ENCODE measurements at places on chromosomes 7 and 10.

- DNase-seq, result no peak
Observed at GRCh38 chr7:4169455-4169854, 512.6 kb upstream of the FOXK1 start.

DNA sequence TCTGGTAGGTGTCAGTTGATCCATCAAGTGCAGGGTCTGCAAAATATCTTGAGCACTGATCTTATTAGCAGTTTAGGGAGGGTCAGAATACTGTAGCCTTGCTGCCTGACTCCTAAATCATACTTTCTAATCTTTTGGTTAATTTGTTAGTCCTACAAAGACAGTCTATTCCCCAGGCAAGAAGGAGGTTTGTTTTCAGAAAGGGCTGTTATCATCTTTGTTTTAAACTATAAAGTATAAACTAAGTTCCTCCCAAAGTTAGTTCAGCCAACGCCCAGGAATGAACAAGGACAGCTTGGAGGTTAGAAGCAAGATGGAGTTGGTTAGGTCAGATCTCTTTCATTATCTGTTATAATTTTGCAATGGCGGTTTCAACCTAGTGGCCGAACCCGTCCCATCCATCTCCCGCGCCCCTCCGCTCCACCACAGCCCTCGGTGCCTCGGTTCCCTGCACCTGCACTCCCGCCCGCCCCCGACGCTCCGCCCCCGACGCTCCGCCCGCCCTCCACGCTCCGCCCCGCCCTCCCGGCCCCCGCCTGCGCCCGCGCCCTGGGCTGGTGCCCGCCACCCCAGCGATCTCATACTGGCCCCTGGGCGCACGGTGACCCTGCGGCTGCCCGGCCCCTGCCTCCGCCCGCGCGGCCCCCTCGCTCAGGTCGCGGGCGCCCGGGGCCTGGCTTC is at the start of gene ADCK2:
Gene ADCK2 (plus strand): TSS at position 564 of the 681 bp plus-strand sequence. CDS start 386 bp downstream, outside the sequence.
- DNase-seq, result peak; percentile 52

- no peak for DNase-seq
Observed at GRCh38 chr10:60595852-60596251, 182.4 kb upstream of the CDK1 start.

GRCh38 chr7:17123020-17123419 is 175.4 kb upstream of the AHR start:
- no peak for DNase-seq

GRCh38 chr7:157337316-157338149 is 729 bp downstream of the DNAJB6 start:
- peak; percentile 46 for DNase-seq

- DNase-seq, result no peak
Observed at GRCh38 chr10:29651767-29652166, 17.0 kb upstream of the SVIL start.

- no peak for DNase-seq
Observed at GRCh38 chr7:27641581-27642230, 21.0 kb downstream of the HIBADH start.

DNA sequence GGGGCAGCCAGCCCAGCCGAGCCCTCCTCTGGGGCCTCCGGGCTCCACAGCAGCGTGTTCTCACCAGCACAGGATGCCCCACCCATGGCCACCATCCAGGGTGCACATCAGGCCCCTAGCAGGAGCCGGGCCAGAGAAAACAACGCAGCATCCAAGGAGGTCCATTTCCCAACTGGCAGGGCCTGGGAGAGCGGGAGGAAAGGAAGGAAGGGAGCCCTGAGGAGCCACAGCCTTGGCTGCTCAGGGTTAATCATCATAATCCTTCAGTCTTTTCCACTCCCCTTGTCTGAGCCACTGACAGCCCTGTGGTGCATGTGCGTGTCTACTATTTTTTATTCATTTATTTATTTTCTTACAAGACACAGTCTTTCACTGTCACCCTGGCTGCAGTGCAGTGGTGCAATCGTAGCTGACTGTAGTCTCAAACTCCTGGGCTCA is 3.6 kb downstream of the PLAC9 start:
- DNase-seq, result no peak

DNA sequence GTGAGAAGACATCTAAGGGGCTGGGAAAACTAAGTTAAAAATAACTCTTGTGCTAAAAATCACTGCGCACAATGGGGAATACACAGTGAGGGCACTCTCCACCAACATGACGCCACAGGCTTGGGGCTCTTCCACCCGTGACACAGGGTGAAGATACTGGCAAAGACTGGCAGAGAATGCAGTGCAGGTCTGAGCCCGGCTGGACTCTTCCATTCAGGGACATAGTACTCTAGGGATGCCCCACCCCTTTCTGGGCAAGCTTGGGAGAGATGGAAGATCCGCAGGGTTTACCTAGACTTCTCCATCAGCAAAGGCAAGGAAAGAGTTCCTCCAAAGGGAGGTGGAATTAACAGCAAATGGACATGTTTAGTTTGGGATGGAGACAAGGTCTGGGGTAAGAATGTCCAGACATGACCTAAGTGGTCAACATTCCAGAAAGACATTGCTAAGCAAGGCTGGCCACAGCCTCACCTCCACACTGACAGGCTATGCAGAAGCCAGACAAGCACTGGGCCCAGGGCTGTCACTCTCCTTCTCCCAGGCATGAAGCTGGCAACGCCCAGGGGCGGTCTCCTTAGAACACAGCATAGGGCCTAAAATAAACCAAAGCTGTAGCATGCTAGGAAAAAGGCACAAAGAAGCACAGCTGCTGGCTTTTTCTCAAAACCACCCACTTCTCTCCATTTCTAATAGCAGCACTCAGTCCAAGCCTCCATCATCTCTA is 28.1 kb downstream of the XPNPEP1 start:
- DNase-seq, result no peak

DNA sequence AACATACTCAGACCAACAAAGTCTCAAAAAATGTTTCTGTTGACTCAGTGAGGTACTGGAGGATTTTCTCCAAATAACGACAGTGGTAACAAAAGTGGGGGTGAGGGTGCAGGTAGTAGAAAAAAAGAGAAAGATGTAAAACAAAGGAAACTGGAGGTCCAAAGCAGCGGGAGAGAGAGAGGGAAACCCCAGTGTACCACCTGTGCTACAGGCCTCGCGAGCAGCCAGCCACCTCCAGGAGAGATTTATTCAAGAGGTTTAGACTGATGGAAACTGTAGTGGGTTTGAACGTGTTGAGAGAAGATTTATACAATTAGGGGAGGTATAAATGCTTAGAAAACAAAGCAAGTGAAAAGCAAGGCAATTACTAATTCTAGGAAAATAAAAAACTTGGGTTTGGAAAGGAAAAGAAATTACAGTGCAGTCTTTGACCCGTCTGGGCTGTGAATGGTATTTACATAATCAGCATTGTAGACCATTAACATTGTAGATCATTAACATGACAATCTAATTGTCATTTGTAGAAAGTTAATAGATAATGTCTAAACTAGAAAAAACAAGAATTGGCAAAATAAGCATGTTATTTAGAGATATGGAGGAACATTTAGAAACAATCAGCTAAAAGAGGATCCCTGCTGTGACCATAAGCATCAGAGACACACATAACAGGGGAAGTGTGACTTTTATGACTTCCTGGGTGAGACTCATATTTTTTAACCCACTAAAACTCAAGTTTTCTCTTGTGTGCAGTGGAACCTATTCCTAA is 180.0 kb downstream of the RELN start:
- no peak for DNase-seq

- DNase-seq, result no peak
Observed at GRCh38 chr10:8336629-8337331, 282.3 kb downstream of the GATA3 start.

DNA sequence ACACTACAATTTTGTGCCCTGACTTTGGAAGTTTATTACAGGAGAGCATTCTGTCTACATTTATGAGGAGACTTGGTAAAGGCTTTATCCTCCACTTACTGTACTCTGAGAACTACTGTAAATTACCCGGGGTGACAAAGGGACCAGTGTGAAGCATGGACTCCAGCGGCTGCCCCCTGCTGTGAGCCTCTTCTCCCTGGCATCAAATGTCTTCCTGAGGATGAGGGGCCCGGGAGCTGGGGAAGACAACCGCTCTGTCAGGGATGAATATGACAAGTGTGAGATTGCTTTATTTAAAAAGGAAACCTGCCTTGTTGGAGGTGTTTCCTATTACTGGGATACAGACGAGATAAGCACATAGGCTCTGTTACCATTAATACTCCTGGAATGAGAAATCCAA is 714.8 kb downstream of the CCSER2 start:
- no peak for DNase-seq

DNA sequence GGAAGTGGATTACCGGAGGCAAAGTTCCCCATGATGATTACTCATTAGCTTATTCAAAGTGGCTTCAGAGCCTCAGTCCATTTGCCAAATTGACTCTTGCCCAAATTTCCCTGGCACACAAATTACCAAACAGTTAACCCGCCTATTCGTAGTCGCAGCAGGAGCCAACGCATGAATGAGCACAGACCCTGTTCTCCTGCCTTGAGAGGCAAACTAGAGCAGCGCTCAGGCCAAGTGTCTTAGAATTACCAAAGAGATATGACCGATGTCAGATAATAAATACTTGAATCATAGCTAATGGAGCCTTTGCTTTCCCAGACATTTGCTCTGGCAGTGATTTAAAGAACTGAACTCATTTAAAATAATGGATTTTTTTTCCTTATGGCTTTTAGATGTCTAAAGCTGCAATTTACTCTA is 64.9 kb downstream of the CTTNBP2 start:
- DNase-seq, result no peak

DNA sequence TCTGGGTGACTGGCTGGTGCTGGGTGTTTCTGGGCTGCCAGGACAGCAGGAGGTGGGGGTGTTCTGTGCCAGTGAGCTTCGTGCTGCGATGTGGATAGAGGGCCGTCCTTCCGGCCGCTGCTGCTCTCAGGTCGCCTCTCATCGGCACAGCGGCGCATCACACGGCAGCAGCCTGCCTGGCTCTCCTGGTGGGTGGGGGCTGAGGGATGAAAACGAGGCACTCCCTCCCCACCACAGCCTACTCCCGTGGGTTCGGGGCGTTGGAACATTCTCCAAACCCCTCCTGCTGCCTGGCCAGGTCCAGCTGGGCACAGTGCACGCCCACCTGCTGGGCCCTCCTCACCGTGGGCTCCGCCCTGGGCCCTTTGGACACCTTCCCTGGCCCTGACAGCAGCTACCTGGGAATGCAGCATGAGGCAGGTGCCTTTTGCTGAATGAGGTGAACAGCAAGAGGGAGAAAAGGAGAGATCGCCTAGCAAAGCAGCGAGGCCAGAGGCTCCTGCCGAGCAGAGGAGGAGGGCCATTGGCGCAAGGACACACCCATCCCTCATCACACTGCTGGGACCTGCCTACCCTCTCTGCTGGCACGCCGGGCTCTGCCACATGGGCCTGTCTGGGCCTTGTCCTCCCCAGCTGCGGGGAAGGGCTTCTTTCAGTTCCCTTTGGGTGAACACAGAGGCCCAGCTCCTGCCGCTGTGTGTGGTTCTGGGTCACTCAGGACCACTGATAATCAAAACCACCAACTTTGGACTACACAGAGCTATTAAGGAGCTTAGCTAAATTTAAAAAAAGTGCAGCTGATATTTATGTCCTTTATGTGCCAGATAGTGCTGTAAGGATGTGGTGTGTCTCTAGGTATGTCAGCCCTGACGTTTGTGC is 33.4 kb downstream of the INPP5A start:
- DNase-seq, result no peak

DNA sequence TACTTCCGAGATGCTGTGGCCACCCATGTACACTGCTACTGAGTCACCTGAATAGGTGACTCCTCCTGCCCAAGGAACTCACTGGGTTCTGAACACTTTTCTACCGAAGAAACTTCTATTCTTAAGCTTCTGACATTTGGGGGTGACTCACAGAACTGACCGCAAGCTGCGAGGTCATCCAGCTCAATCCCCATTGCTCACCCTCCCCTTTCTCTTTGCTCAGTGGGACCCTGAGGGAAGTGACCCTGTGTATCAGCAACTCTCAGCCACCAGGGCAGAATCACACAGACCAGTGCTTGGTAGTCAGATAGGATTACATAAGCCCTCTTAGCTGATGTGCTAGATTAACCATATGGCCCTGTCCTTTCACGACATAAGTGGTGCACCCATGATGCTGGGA is 46.3 kb downstream of the INSYN2A start:
- no peak for DNase-seq

DNA sequence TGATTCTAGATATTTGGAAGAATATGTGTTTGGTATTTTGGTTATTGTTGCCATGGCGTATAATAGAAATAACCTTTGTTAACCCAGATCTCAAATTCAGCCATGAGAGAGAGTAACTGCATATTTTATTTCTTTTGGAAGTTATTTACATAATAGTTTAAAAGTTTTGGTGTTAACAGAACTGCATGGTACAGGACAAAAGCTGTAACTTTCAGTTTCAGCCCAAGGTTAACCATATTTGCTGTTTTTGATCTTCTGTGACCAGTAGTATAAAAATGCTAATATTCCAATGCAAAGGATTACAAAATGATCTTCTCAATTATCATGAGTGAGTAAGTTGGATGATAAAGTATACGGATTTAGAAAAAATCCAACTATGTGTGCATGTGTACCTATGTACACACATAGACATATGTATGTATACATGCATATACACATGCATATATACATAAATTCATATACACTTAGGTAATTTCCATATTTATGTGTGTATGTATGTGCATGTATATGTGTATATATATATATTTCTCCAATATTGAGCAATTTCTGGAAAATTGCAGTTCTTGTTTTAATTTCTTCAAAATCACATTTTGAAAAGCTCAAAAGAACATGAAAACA is 38.0 kb upstream of the PIP4K2A start:
- DNase-seq, result no peak

- DNase-seq, result no peak
Observed at GRCh38 chr7:123757095-123757494, 8.3 kb upstream of the WASL start.

DNA sequence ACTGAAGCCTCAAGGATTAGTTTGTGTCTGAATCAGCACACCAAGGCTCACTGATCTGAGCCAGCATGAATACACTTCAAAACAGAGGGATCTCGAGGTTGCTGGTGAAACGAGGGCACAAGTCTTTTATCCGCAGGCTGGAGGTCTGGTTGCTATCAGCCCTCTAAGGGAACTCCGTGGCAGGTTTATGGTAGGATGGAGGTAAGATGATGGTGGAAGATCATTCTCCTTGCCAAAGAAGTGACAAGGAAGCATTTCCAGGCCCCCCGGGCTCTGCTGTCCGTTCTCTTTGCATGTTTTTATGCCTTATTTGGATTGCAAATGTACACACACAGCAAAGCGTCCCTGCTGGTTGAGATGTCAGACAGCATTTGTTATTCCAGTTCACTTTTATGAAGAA is 268.3 kb downstream of the ARHGAP12 start:
- no peak for DNase-seq

- DNase-seq, result no peak
Observed at GRCh38 chr7:158355456-158356065, 232.1 kb downstream of the PTPRN2 start.

GRCh38 chr10:66910671-66911070 is 15.2 kb upstream of the LRRTM3 start:
- DNase-seq, result no peak

GRCh38 chr7:141563956-141564623 is 12.9 kb downstream of the AGK start:
- DNase-seq, result no peak

DNA sequence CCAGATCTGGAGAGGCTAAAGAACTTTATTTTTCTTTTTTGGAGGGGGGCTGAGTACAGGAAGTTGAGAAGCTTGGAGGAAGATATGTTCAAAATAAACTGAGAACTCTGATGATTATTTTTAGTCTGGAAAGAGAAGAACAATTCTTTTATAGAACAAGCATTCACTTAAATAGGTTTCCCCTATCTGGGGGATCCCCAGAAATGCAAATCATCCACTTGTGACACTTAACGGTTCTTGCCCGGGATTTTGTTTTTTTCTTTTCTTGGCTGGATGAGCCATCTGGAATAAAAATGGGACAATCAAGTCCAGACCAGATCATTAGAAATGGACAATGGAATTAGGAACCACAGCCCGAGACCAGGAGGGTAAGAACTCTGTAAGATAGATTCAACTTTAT is 95.9 kb upstream of the EGR2 start:
- no peak for DNase-seq
